GM06990 (cell line): ENCODE measurements at places on chromosomes 2 and 18.

GRCh38 chr2:89000235-89000634 lies 308.8 kb downstream of the RPIA start:
- no peak for DNase-seq

DNA sequence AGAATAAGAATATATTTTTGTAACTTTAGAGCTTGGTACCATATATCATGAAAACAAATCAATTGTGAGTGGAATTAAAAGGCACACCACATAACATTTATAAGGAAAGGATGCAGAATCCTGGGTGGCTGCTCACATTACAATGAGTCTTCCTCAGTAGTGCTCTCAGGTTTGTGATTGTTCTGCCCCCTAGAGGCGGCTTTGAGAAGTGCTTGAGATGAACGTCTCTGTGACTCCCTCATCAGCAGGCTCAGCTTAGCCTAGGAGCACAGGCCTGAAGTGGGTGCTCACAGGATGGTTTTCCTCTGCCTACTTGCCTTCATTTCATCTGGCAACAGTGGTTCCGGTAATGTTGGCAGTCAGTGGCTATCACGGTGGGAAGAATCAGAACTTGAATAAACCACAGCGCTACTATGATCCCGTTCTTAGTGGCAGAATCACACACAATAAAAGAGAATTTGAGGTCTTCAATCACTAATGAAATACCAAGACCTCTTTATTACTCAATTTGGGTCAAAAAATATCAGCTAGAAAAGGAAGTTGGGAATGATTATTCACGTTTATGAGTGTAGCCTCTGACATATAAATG lies 38.1 kb upstream of the B4GALT6 start:
- no peak for DNase-seq

GRCh38 chr18:79911344-79912270 lies 39.8 kb downstream of the SLC66A2 start:
- no peak for DNase-seq

GRCh38 chr2:58107803-58108710 lies 61.5 kb downstream of the VRK2 start:
- DNase-seq = no peak

- no peak for DNase-seq
Measured at GRCh38 chr18:79554945-79555645, 124.5 kb upstream of the CTDP1 start.

- no peak for DNase-seq
Measured at GRCh38 chr2:70514612-70515055, 39.0 kb downstream of the TGFA start.

- DNase-seq = no peak
Measured at GRCh38 chr2:170965446-170966225, 36.6 kb downstream of the GORASP2 start.
